Frontal cortex (tissue), 4 donors: ENCODE measurements at places on chromosomes 2 and 18.

- no peak for DNase-seq
Measured at GRCh38 chr2:192828175-192828574, 633.4 kb upstream of the TMEFF2 start.

- DNase-seq = no peak
Measured at GRCh38 chr18:51135795-51136194, 61.7 kb downstream of the MEX3C start.

- DNase-seq = no peak
Measured at GRCh38 chr2:232342635-232343565, 35.7 kb upstream of the ALPP start.

GRCh38 chr2:176158186-176158591 lies 1.1 kb downstream of the HOXD3 start:
- DNase-seq = no peak

GRCh38 chr2:118614841-118615271 lies 232.6 kb downstream of the EN1 start:
- no peak for DNase-seq

GRCh38 chr2:237618449-237618848 lies 8.9 kb upstream of the LRRFIP1 start:
- DNase-seq = no peak

GRCh38 chr2:39515273-39515896 lies 78.3 kb upstream of the MAP4K3 start:
- DNase-seq = no peak

- no peak for DNase-seq
Measured at GRCh38 chr2:72004976-72005375, 142.7 kb downstream of the CYP26B1 start.

- DNase-seq = no peak
Measured at GRCh38 chr2:65402323-65402722, 30.1 kb downstream of the SPRED2 start.

DNA sequence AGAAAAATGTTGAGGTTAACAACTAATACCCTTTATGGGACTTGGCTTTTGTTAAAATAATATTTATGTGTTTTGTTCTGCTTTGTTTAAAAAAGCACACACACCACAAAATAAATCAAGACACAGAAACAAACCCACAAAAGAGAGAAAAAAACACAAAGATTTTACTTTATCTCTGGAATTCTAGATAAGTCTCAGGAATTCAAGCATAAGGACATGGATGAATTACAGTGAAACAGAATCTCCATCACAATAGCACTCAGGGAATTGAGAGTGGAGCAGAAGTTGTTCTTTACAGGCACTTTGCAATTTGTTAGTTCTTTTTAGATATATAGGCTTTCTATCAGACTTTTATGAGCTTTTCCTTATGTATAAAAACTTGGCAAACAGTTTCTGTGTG lies 360.9 kb upstream of the ZC3H15 start:
- no peak for DNase-seq

GRCh38 chr2:158459161-158460003 lies 2.6 kb downstream of the PKP4 start:
- DNase-seq = no peak

DNA sequence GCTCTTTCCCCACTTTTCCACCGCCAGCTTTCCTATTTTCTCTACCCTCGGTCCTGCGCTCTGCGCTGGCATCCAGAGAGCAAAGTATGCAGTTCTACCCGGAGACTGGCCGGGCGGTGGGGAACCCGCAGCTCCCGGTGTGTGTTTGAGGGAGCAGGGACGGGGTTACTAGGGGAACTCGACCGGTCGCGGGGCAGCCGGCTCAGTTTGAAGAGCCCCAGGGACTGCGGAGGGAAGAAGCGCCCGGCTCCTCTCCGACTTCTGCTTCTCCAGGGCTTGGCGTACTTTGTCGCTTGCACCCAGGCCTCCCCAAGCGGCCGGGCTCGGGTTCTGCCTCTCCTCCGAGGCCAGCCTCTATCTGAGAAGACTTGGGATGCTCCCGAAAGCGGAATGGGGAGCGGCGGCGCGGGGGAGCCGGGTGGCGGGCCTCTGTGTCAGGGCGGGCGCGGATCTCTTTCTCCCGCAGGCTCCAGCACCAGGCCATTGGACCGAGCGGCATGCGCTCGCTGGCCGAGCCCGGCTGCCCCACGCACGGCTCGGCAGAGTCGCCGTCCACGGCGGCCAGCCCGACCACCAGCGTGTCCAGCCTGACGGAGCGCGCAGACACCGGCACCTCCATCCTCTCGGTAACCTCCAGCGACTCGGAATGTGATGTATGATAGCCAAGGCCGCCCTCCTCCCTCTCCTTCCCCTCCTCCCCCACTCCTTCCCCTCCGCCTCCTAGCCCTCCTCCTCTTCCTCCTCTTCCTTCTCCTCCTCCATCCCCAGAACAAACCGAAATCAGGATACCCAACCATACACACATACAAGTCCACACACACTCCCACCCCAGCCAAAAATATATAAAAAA lies 2.8 kb downstream of the SIX3 start:
- DNase-seq = no peak

GRCh38 chr2:113776949-113777348 lies 20.5 kb upstream of the SLC35F5 start:
- no peak for DNase-seq

GRCh38 chr2:182642328-182642727 lies 73.7 kb upstream of the DNAJC10 start:
- peak; percentile 16 for DNase-seq

DNA sequence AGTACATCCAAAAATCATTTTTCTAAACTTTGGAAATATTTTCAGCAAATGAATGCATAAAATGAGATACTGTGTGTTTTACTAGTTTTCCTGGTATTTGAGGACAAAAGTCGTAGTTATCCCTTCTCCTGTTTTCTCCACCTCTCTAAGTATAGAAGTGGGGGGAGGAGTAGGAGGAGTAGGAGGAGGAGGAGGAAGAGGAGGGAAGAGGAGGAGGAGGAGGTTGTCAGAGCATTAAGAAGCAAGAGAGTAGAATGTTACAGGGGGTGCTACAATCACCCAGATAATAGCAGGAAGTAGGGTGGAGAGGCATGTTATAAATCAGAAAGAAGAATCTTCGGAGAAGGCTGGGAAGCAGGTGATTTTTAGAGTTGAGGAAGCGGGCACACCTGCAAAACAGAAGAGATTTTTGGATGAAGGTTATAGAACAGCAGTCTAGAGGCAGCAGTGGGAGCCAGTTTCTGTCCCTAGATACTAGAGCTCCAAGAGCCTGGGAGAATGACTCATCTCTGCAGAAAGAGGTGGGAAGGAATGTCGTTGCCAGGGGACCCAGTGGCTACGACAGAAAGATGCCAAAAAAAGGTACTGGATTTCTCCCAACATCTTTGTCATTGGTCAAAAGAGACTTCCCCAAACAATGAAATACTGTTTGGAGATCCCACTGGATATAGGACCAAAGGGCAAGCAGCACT lies 44.2 kb upstream of the AQP4 start:
- DNase-seq = peak; percentile 30

- no peak for DNase-seq
Measured at GRCh38 chr18:25164848-25165811, 186.8 kb downstream of the ZNF521 start.

DNA sequence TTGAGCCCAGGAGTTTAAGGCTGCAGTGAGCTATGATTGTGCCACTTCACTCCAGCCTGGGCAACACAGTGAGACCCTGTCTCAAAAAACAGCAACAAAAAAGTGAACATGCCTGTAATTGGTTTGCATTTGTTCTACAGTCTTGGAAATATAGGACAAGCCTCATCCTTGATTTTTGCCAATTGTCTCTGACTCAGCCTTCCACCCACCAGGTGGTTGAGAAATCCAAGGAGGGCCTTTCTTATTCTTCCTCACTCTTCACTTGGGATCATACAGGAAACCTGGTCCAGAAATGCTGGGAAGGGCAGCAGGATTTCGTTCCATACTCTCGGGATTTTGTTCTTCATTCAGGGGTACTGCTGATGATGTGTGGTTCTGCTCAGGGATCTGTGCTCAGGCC lies 94.6 kb downstream of the CDC42EP3 start:
- DNase-seq = no peak

DNA sequence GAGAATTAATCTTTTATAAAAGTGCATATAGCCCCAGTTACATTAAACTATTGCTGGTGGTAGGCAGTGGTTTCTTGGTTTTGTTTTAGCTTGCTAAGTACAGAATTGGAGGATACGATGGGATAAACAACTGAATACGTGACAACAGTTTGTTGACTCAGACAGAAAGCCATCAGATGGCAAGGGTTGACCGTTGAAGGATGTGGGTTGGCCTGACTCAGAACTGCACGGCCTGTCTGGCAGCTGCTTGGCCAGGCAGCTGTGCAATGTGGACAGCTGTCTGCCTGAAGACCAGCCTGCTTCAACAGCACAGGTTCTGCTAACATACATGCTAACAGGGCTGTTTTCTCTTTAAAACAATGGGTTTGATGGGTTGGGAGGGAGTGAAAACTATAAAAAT lies 46.6 kb downstream of the PRKRA start:
- no peak for DNase-seq

DNA sequence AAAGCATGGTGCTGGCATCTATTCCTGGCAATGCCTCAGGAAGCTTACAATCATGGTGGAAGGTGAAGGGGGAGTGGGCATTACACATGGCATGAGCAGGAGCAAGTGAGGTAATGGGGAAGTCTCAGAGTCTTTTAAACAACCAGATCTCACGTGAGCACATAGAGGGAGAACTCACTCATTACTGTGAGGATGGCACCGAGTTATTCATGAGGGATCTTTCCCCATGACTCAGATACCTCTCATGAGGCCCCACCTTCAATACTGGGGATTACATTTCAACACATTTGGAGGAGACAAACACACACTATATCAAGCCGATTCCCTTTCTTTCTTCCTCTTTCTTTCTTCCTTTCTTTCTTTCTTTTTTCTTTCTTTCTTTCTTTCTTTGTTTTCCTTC lies 47.9 kb upstream of the FANCL start:
- DNase-seq = no peak

- DNase-seq = no peak
Measured at GRCh38 chr2:41329040-41329439, 718.8 kb upstream of the PKDCC start.

GRCh38 chr2:8993902-8994278 lies 9.6 kb downstream of the MBOAT2 start:
- no peak for DNase-seq

GRCh38 chr2:224934526-224935188 lies 107.6 kb downstream of the DOCK10 start:
- DNase-seq = no peak

DNA sequence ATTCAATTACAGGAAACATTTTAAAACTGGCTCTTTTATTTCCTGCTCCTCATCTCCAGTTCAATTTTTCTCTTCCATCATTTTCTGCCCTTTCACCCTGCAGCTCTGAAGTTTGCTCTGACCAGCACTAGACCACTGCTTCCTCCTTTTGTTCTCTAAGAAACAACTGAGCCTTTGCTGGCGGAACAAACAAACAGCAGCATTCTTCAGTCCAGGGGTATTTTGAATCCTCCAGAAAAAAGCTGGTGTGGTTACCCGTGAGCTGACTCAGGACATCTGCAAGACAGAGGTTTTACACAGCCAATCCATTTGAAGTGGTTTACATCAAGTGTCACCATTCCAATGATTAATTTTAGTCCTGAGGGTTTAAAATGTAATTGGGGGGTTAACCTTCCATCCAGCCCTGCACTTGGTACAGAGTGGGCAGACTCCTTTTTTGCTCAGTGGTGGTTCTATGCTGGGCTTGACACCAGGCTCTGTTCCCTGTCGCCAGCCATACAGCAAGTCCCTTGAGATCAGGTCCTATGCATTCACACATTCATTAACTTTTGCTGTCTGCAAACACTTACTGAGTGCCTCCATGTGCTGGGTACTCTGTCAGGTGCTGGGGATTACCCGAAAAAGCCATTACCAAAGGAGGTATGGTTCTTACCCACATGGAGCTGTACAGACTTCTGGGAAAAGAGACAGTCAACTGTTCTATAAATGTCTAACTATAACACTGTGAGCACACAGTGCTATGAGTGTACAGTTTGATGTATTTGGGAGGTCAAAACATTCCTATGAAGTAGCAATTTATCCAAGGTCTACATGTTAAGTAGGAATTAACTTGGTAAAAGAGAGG lies 909.4 kb upstream of the GYPC start:
- DNase-seq = no peak

GRCh38 chr2:240247241-240247867 lies 106.9 kb upstream of the OTOS start:
- no peak for DNase-seq

- no peak for DNase-seq
Measured at GRCh38 chr2:230991598-230991997, 4.3 kb upstream of the SPATA3 start.

DNA sequence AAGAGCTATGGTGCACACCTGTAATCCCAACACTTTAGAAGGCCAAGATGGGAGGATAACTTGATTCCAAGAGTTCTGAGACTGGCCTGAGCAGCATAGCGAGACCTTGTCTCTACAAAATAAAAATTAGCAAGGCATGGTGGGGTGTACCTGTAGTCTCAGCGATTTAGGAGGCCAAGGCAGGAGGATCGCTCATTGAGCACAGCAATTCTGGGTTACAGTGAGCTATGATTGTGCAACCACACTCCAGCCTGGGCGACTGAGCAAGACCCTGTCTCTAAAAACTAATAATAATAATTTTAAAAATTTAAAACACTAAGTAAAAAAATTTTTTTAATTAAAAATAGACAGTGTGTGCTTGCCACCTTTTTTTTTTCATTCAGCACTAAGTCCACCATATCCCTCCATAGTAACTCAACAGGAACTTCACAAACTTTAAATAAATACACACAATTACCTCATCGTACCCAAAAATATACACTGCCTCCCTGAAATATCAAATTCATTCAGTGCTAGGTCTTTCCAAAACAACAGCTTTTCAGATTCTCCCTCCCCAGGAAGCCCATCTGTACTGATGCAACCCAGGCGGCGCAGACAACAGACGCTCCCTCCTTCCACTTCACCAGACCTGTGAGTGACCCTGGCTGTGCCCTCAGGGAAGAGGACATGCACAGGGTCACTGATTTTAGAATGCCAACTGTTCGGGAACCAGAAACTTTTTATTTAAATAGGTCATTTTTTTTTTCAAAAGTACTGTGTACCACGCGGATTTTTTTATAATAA lies 29.6 kb downstream of the FAM168B start:
- no peak for DNase-seq

- no peak for DNase-seq
Measured at GRCh38 chr18:23723121-23723520, 33.9 kb downstream of the LAMA3 start.

DNA sequence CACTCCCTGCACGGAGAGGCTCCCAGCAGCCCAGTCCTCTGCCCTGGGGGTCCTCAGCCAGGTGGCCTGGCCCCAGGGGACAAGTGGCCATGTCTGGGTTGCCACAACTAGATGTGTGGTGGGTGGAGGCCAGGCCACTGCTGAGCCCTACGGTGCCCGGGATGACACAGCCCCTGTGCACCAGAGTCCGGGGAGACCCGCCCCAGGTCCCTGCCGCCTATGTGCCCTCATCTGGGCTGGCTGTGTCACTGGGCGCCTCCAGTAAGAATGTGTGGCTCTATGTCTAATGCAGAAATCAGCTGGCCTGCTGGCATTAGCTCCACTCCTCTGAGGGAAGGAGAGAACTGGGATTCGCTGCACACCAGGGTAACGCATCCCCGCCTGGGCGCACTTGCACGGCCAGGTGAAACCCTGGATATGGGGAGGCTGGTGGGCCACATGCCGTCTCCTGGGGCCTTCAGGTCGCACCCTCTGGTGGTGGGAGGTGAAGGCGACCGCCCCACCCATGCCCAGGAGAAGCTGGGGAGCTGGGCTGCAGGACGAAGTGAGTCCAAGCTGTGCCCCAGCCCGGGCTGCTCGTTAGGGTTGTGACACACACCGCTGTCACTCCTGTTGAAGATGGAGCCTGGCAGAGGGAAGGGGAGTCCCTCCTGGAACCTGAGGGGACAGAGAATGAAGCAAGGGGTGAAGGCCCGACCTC lies 136.1 kb downstream of the PTGR3 start:
- no peak for DNase-seq

GRCh38 chr18:23401400-23402347 lies 51.4 kb upstream of the RIOK3 start:
- DNase-seq = no peak
